CD4-positive, alpha-beta memory T cell (primary cell): ENCODE measurements at places on chromosomes 7 and 10.

DNA sequence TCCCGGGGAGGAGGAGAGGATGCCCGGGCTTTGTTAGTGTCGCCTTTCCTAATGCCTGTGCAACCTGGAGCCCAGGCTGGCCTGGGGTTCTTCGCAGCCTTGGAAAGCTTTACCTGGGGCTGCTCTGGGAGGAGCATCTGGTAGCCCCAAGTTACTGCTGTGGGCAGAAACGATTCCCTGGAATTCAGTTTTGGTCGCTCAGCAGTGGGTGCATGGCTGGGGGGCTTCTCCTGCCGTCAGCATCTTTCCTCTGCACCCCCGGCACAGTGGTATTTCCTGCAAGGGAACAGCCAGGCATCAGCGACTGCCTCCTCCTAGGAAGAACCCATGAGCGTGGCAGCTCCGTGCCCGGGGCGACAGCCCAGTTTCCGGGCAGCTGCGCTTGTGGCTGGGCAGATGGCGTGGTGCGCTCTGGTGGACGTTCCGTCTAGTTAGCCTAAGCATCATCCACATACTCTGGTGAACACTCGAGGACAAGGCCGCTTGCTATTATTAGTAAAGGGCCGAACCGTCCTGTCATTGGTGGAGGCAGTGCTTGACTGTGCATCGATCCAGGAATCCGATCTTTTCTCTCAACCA lies 107.0 kb upstream of the BTBD16 start:
- DNase-seq, result no peak

- no peak for DNase-seq
Measured at GRCh38 chr7:47153576-47153975, 428.3 kb downstream of the TNS3 start.

DNA sequence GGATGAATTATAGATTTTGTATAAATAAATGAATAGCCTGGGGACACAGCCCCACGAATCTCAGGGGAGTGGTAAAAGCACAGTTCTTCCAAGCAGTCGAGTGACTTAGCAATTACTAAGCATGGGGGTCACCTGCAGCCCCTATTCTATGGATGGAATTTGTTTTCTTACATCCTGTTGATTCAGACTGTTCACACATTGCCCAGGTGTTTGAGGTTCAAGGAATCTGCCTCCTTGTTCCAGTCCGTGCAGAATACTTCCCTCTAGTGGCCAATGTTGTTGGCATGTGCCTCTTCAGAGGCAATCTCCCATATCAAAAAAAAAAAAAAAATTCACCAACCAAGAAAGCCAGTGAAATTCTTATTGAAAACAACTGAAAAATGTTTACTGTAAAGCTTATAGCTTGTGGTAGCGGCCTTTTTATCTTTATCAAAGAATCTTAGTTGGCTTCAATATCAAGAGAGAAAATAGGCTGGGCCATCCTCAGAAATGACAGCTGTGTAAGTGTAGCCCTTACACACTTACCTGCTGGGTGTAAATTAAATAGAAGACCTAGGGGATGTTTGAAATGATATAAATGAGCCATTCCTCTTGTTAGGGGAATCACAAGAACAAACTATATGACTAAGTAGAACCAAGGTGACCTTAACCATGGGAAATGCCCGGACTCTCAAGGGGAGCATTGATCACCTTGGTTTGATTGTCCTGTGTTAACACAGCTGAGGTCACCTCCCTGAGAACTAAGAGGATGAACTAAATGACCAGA lies 7.8 kb downstream of the LIPM start:
- peak; percentile 42 for DNase-seq

DNA sequence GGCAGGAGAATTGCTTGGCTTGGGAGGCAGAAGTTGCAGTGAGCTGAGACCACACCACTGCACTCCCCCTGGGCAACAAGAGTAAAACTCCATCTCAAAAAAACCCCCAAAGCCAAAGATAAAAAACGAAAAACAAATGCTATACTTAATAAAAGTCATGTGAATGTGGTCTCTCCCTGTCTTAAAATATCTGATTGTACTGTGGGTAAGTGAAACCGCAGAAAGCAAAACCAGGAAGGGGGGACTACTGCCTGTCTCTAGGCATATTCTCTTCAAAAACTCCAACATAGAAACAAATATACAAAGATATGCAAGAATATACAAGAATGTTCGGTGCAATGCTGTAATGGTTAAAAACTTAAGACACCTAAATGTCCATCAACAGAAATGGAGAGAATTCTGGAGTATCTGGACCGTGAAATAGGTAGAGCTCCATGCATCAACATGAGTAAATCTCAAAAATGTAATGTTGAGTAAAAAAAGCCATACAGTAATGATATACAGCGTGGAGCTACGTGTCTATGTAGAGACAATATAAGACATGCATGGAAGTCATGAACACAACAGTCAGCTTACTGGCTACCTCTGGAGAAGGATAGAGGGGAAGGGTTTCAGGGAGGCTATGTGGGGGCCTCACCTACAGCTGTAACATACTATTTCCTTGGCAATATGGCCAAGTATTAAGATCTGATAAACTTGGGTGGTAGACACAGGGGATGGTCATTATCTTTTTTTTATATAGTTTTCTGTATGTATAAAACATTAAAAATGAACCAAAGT lies 2.1 kb downstream of the ZNF394 start:
- peak; percentile 22 for DNase-seq

DNA sequence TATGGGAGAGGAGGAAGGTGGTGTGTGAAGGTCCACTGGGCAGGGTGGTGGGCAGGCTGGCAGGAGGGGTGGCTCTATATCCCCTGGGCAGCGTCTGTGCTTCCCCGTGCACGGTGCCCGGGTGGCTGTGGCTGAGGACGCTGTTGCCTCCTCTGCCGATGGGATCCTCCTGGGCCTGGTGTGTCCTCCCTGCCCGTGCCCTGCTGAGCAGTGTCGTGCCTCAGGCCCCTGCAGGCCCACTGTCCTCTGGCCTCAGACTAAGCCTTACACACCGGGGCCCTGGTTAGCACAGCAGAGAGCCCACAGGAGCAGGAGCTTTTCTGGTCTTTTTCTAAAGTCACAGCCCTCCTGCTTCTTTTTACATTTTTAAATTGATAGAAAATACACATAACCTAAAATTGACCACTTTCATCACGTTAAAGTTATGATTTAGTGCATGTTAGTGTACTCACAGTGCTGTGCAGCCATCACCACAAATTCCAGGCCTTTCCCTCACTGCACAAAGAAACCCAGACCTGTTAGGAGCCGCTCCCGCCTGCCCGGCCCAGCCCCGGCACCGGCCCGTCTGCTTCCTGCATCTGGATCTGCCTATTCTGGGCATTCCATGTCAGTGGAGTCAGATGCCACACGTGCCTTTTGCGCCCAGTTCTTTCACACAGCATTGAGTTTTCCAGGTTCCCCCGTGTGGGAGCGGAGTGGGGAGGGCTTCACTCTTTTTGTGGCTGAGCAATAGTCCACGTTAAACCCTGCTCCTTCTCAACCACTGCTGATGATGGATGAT lies 19.4 kb downstream of the PFKFB3 start:
- no peak for DNase-seq

DNA sequence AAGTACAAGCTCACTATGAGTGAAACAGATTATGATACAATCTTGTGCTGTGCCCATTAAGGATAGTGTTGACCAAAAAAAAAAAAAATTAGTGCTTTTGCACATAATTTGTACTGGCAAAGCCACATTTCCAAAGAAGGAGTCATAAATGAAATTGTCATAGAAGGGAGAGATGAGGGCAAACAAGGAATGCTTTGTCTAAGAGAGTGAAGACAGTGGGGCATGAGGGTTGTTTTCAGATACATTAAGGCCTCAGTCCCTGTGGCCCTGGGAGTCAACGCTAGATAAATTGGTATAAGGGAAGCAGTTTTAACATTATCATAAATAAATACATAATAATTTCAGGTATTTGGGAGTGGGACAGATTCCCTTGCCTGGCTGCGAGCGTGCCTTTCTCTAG lies 267.5 kb upstream of the PRKCQ start:
- DNase-seq, result no peak

DNA sequence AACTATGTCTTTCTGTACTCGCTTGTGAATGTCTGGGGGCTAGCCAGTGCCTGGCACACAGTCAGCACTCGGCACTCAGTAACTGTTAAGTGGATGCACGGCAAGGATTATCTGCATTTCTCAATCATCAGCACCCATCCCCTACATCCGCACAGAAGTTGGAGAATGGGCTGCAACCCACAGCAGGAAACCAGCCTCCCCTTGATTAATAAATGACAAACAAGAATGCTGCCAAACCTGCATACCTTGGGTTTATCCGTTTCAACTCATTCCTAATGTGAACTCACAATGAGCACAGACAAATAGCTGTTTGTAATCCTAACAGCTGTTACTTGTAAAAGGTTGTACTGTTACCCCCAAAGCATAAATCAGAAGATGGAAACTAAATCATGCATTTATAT lies 28.9 kb downstream of the PPP1R3C start:
- DNase-seq, result no peak

- DNase-seq, result no peak
Measured at GRCh38 chr7:111796671-111797070, 234.4 kb upstream of the IMMP2L start.
